ENCODE measurements at places on chromosomes 12 and 14.

- no peak for DNase-seq
Observed at GRCh38 chr14:100375266-100375962, 52.3 kb downstream of the SLC25A47 start.

DNA sequence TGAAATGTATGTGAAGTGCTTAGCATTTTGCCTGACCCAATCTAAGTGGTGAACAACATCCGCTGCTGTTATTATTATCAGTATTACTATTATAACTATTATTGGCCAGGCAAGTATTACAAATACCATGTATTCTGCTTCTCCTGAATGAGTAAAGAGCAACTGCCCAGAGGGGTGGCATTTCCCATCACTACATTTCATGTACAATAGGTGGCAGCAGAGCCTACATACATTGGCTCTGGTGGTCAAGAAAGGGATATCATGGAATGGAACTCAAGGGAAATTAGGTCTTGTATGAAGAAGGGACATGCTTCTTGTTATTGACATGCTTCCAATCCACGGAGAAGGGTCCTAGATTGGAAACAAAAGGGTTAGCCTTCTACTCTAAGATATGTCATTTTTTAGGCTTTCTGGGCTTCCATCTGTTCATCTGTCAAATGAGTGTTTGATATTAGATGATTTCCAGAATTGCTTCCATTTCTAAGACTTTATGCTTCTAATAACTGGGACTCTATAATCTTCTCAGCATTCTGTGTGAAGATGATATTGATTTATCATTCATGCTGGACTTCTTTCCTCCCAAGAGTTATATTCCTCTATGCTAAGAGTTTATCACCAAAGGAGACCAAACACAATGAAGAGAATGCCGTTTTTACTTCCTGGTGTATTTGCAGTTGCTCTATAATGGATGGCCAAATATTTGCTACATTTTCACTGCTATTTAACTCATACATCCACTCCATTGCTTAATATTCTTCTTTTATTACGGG lies 239.1 kb downstream of the SSPN start:
- DNase-seq = no peak

DNA sequence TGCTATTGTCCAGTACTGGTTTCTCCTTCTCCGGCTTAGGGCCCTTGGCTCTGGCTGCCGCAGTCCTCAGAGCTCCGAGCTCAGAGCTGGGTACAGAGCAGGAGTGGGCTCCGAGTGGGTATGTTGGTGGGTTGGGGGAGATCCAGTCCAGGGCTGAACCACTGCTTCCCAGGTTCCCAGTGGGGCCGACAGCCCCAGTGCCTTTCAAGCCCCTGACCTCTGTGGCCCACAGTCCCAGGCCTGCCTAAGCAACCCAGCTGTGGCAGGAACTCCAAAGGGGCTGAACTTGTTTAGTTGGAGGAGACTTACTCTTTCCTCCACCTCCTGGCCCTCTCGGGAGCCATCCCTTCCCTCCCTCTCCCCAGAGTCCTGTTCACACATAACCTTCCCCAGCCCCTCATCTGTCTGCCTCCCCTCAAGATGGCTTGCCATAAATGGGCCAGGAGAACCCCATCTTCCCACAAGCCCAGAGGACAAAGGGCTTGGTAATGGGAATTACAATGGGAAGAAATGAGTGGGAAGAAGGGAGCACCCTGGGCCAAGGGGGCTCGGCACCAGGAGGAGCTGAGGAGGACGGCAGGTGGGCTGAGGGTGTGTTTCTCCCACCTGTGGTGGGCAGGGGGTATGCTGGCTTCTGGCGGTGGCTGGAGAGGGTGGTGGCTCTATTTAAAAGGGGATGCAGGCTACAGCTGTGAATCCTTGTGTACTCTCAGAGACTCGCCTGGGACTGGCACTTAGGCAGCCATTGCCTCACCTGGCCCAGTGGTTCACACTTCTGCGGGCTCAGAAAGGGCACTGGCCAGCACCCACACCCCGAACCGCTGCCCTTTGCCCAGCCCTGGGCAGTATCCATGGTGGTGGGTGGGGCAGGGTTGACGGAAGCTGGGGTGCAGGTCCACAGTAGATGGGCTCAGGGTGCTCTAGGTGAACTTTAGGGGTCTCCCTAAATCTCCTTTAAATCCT lies 3.8 kb upstream of the MYH6 start:
- no peak for DNase-seq

DNA sequence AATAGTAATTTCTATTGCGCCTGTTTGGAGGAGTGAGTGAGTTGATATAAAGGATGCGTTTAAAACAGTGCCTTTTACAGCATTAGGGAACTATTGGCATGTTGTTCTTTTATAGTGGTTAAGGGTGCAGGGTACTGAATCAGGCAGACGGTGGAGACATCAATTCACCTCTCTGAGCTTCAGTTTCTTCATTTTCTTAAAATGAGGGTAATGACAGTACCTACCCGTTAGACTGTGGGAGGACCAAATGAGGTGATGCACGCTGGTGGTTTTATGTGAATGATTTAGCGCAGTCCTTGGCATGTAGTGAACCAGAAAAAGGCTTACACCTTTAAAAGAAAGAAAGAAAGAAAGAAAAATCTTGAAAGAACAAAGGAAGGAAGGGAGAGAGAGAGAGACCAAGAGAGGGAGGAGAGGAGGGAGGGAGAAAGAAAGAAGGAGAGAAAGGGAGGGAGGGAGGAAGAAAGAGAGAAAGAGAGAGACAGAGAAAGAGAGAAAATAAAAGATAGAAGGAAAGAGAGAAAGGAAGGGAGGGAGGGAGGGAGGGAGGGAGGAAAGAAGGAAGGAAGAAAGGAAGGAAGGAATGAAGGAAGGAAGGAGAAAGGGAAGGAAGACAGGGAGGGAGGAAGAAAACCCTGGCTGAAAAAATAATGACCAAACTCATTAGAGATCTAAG lies 22.2 kb upstream of the CCND2 start:
- DNase-seq = no peak

GRCh38 chr12:27822076-27822712 lies 42.2 kb upstream of the MANSC4 start:
- DNase-seq = no peak

DNA sequence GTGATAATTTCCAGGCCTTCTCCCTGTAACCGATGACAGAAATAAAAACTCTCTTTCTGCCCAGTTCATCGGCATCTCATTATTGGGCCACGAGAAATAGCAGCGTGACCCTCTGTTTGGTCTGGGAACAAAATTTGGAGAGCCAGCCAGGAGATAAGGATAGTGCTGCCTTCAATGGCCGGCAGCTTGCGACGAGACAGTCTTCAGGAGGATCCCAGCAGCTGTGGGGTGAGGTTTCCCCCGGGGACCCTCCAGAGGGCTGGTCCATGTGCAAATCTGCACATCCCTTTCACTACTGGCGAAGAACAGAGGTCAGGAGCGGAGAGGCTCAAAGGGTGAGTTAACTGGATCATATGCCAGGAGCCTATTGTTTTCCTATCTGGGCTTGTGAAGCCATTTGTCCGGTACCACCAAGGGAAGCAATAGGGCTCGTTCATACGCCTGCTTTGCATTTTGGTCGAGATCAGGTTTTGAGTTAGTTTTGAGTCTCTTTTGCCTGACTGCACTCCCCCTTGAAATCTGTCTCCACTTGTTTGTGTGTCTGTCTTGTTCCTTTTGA lies 4.8 kb downstream of the SLC39A2 start:
- no peak for DNase-seq
